Progenitor cell of endocrine pancreas (in vitro differentiated cells): ENCODE measurements at places on chromosomes 6 and 20.

DNA sequence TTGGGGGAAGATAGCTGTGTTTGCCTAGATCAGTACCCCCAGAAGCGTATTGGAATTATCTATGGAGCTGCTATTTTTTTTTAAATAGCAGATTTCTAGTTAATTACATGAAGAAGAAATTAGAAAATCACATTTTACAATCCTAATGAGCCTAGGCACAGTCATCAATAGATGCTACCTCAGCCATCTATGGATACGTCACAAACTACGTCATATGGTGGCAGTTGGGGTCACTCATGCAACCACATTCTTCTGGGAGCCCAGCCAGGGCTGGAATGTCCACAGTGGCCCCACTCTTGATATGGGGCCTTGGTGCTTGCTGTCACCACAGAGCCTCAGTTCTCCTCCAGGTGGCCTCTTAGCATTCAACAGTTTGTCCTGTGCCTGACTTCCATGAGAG, 63.0 kb downstream of the SNRNP48 start:
- H3K27me3 ChIP-seq, result peaks cover 11% of the 10 kb centered on the region
- peaks cover 12% of the 10 kb centered on the region for H3K4me1 ChIP-seq
- no peak for DNase-seq
- no peak overlapping the region for H3K27ac ChIP-seq

GRCh38 chr20:13277663-13278295, 56.7 kb downstream of the ISM1 start:
- H3K4me3 ChIP-seq, result no peak overlapping the region
- H3K27me3 ChIP-seq, result no peaks in the 10 kb centered on the region
- H3K27ac ChIP-seq, result no peak overlapping the region
- no peak for DNase-seq
- H3K4me1 ChIP-seq, result peaks cover 3% of the 10 kb centered on the region

DNA sequence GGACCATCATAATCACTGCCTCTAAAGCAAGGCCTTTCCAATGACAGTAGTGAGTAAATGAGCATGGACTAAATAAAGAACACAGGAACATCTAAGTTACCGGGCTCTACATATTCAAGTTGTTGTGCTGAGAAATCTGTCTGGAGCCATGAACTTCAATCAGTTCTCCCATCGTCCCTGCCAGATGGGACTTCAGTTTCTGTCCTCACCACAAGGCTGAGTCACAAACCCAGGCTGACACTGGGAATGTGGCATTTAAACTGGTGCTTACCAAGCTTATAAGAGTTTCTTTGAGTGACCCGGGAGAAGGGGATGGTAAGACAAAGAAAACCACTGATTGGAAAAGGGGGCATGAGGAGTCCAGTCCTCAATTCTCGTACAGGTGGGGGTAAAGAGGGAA, 497.0 kb downstream of the MAFB start:
- H3K36me3 ChIP-seq, result no peaks in the 10 kb centered on the region
- no peak overlapping the region for H3K27ac ChIP-seq
- H3K4me3 ChIP-seq, result no peak overlapping the region
- no peak for DNase-seq
- H3K4me1 ChIP-seq, result peaks cover 4% of the 10 kb centered on the region
- H3K27me3 ChIP-seq, result no peaks in the 10 kb centered on the region

GRCh38 chr6:121335087-121336008, 1.1 kb upstream of the TBC1D32 start:
- H3K27me3 ChIP-seq, result no peaks in the 10 kb centered on the region
- H3K36me3 ChIP-seq, result no peaks in the 10 kb centered on the region
- H3K4me3 ChIP-seq, result peak overlapping the region; percentile 96
- DNase-seq, result no peak
- peaks cover 11% of the 10 kb centered on the region for H3K4me1 ChIP-seq

- no peak overlapping the region for H3K27ac ChIP-seq
- peaks cover under 1% of the 10 kb centered on the region for H3K27me3 ChIP-seq
- H3K4me3 ChIP-seq, result no peak overlapping the region
- no peak for DNase-seq
- H3K4me1 ChIP-seq, result no peaks in the 10 kb centered on the region
- no peaks in the 10 kb centered on the region for H3K36me3 ChIP-seq
Measured at GRCh38 chr20:59671661-59672471, 67.5 kb downstream of the PHACTR3 start.
